ENCODE measurements at places on chromosomes 16 and 17.

- DNase-seq = no peak
These were observed 10.1 kb downstream of the MRM3 start for GRCh38 chr17:792277-792676.

DNA sequence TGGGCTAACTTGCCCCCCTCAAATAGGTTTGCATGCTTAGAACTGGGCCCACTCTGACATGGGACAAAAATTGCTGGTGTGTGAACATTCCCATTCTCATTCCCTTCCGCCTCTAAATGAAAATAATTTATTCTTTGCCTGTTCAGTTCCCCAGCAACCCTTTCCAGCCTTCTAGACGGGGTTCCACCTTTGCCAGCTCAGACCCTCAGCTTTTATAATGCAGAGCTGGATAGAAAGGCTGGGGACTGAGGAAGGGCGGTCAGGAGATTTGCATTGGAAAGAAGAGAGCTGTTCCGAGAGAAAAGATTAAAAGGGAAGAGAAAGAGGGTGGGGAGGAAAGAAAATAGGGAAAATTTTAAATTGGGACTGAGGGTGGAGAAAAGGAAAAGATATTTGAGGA lies 151.1 kb upstream of the WSCD1 start:
- no peak for DNase-seq

DNA sequence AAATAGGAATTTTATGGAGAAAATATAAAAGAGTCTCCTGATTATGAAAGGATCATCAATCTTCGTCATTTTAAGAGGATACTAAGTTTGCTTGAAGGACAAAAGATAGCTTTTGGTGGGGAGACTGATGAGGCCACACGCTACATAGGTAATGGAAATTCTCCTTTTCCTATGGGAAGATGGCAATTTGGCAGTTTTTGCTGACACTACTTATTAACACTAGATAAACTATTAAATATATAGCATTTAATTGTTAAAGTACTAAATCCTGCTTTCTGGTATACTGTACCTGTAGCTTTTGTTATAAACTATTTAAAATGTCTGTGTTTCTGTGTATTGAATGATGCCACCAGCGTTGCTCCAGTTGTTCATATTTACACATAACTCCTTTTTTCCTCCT lies 12.6 kb downstream of the ALDH3A2 start:
- no peak for DNase-seq

DNA sequence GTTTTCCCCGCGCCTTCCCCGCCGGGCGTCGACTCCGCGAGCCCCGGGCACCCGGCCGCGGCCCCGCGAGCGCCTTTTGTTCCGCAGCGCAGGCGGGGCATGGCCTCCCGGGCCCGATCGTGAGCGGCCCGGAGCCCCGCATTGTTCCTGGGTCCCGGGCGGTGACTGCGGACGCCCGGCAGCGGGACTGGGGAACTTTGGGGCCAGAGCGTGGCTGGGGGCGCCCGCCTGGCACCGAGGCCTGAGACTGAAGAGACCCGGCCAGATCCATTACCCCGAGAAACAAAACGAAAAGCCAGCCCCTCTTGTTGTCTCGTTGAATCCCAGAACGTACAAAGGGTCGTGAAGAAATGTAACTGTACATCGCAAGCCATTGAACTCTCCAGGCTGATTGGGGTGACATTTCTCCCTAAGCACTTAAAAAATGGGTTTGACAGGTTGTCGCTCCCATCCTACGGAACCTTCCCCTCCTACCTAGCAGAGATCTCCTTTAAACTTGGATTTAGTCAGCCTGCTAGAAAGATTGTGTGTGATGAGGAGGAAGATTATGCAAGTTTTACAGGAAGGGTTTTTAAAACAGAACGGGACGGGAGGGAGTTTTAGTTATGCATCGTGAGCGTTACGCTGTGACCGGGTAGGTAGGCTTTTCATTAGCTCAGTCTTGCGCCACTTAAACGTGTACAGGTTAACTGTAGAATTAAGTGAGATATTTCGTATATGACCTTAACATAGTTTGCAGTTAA lies 825 bp downstream of the METTL9 start:
- peak; percentile 44 for DNase-seq

DNA sequence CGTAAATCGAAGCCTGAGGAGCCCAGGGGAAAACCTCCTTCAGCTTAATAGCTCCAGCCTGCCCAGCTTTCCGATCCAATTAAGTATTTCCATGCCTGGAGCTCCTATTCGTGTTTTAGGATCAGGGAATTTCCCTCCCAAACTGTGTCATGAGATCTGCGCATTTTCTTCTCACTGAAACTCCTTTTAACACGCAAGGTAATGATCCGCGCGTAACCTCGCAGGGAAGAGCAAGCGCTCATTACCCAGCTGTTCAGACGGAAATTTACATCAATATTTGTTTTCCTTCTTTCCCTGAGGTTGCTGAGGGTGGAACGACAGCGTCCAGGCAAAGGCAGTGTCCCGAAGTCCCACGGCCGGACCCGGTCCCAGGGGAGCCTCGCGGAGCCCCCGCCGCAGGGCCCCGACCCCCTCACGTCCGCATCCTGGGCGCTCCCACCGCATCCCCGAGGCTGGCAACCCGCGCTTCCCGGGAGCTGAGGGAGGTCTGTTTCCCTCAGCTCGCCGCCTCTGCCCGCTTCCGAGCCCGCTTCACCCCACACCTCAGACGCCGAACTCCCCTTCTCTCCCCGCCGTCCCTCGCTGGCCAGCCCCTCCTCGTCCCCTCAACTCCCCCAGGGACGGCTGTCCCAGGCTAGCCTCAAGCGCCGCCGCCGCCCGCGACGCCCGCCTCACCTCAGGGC lies 415 bp downstream of the ABCA5 start:
- peak; percentile 33 for DNase-seq

DNA sequence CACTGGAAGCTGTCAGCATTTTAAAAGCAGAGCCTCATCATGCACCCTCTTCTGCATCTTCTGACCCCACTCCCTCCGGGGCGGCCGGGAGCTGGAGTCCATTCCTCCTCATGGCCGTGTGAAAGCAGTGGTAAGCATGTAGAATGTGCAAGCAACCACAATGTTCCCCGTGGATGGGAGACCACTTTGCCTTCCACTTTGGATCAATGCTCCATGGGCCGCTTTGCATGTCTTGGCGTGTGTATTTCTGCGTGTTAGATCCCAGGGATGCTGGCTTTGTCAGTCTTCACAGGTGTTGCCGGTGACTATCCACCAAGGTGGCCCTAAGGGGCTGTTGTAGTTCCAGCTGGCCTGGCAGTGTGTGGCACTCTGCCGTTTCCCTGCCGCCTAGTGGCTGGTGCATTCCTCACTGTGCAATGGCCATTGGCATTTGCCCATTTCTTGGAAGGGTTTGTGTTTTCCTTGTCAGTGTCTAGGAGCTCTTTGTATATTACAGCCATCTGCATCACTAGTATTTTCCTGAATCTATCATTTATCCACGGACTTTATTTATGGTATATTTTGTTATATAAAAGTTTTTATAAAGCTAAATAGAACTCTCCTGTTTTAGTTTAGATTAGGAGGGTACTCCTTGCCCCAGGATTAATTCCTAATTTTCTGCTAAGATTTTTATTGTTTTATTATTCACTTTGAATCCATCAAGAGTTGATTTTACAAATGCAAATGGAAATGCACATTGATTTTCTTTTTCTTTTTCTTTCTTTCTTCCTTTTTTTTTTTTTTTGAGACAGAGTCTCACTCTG lies 5.8 kb upstream of the ALDH3A1 start:
- no peak for DNase-seq

DNA sequence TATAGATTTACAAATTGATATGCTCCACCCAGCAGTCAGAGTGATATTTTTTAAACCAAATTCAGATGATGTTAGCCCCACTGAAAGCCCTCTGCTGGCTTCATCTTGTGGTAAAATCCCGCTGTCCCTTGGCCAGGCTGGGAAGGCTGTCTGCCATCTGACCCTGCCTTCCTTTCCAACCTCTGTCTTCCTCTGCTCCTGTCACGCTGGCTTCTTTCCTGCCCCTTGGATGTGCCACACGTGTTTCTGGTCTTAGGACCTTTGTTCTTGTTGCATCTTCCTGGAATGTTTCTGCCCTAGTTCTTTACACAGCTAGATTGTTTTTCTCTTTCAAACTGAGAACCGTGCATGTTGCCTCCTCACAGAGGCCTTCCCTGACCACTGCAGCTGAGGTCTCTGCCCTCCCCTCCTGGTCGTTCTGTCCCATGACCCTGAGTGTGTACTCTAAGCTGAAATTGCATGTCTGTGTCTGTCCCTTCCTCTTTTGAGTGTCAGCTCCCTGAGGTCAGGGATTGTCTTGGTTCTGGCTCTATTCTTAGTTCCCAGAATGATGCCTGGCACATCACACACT lies 11.4 kb downstream of the NT5M start:
- DNase-seq = no peak

- no peak for DNase-seq
These were observed 1265.1 kb downstream of the CDH8 start for GRCh38 chr16:60771138-60771537.

- DNase-seq = no peak
These were observed 2.2 kb downstream of the KIAA0753 start for GRCh38 chr17:6638046-6638908.

DNA sequence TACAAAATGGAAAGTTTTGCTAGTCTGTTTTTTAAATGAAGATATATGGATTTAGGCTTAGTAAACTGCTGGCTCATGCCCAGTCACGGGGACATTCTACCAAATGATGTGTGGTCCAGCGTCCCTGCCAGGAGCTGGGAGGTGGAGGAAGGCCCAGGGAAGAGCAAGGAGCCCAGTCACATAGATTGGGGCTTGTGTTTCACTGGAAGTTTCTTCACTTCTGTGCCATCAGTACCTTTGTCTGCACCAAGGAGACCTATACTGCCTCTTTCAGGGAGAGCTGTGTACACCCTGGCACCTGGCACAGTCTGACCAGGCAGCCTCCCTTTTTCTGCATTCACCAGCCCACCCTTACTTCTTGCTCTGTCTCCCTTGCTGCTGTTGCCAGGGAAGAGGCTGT lies 32.6 kb upstream of the ERN1 start:
- DNase-seq = no peak

GRCh38 chr16:51392521-51393187 lies 241.6 kb upstream of the SALL1 start:
- DNase-seq = peak; percentile 76

GRCh38 chr16:29710227-29711219 lies 31.5 kb downstream of the QPRT start:
- DNase-seq = peak; percentile 77

GRCh38 chr16:1002399-1003166 lies 21.0 kb downstream of the SOX8 start:
- peak; percentile 73 for DNase-seq

DNA sequence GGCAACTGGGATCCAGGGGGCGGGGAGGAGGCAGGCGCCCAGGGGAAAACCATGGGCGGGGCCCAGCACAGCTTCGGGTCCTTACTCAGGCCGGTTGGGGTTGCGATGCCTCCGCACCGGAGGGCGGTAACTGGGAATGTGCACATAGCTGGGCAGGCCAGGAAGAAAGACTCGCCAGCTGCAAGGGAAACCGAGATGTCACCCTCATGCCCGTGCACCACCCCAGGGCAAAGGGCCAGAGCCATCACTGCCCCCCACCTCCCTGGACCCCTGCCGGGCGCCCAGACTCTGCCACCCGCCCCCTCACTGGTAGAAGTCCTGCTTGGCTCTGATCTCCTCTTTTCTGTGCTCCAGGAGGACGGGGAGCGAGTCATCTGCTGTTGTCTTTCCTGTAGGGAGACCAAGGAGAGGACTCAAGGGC lies 6.7 kb downstream of the ALOX12B start:
- no peak for DNase-seq

DNA sequence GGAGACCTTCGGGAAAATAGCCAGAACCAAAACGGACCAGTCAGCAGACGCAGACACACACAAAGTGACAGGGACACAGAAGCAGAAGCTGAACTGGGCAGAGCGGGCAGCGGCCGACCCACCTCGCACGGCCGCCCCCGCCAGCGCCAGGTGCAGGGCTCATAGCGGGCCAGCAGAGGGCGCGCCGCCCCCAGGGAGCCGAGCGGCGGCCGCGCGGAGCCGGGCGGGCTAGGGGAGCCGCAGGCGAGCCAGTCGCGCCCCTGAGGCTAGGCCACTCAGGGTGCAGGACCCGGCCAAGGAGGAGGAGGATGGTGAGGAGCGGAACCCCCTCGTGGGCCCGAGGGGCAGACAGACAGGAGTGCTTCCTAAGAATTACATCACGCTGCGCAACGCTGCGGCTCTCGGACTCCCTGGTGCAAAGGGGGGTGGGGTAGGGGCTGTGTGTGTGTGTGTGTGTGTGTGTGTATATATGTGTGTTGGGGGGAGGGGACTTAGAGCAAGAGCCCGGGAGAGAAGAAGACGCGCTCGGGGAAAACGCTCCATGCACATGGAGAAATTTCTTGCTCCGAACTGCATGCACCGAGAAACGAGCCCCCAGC lies 913 bp upstream of the NOG start:
- DNase-seq = peak; percentile 23

GRCh38 chr16:11356573-11357331 lies 11.5 kb downstream of the RMI2 start:
- peak; percentile 65 for DNase-seq

GRCh38 chr16:66245072-66245471 lies 121.4 kb upstream of the CDH5 start:
- DNase-seq = no peak

GRCh38 chr16:27374804-27375425 lies 27.1 kb upstream of the IL21R start:
- peak; percentile 83 for DNase-seq

- DNase-seq = peak; percentile 53
These were observed 173.3 kb upstream of the CACNG5 start for GRCh38 chr17:66661411-66662256.

DNA sequence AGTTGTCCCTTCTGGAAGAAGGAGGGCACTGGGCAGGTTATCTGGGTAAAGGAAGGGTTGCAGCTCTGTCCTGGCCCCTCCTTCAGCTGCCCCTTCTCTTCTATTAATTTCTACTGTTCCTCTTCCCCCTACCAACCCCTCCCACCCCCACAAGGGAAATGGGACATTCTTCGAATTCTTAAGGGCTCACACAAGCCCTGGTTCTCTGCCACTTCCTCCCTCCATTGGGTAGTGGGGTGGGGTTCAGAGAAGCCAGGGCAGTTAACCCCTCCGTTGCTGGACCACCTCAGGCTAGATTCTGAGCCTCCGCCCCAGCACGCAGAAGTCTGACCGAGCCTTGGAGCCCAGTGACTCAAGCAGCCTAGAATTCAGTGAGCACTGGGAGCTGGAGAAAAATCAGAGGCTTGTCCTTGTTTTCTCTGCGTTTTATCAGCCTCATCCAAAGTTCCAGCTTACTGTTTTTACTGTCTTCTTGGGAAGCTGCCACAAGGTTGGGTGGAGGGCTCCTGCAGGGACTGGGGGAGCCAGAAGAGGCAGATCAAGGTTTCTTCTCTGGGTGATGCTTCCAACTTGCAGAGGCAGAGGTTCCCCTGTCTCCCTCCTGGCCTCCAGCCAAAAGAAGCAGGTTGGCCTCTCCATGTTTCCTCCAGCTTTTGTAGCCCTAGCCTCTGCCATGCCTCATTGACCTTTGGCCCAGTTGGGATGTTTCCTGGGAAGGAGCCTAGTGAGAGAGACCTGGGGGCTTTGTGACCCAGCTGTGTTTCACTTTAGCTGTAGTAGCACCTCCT lies 10.2 kb downstream of the LASP1 start:
- DNase-seq = peak; percentile 82

DNA sequence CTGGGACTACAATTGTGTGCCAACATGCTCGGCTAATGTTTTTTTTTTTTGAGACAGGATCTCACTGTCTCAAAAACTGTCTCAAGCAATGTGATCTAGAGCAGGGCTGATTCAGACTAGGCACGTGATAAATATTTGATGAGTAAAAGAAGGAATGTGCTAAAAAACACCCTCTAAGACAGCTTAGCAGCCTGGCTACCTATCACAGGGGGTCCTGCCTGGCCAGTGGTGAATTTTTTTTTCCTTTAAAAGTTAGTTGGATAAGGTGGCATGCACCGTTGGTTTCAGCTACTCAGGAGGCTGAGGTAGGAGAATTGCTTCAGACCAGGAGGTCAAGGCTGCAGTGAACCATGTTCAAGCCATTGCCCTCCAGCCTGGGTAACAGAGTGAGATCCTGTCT lies 14.8 kb upstream of the GPATCH8 start:
- no peak for DNase-seq

All from fibroblast of pulmonary artery (primary cell).